Fibroblast of the aortic adventitia (primary cell): ENCODE measurements at places on chromosomes 12 and 14. TPM values are rescaled to one million over a fixed set of nuclear protein-coding genes. Genes with fewer than 3 reads are reported as not detected.

DNA sequence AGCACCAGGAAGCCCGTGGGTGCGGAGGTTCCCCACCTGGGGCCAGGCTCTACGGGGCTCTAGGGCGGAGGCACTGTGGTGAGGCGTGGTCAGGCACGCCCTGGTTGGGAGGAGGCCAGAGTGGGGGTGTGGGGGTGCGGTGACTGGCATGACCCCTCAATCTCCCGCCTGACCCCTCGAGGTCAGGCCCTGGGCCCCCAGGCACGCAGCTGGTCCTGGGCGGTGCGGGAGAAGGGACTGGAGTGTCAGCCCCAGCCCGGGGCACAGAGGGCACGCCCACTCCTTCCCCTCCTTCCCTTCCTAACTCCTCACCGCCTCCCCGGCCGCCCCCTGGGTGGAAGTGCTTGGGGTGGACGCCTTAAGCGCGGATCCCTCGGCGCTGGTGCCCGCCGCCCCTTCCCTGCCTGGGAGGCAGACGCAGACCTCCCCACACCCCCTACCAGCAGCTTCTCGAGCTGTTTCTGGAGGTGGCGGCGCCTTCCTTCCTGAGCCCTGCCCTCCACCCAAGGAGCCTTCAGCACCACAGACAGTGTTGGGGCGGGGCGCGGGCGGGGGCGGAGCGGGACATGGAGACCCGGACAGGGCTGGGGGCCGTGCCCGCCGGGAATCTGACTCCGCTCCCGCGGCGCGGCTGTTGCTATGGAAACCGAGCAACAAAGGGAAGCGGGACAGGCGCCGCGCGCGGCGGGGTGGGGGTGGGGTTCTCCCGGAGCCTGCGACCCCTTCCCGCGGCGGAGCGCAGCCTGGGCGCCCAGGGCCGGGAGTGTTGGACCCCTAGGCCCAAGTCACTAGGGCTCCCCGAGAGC lies 741 bp upstream of the CRIP2 start:
- peak; percentile 67 for DNase-seq

GRCh38 chr14:65850429-65851135 lies 438.1 kb downstream of the FUT8 start:
- DNase-seq, result no peak

GRCh38 chr12:125469683-125470082 lies 404.4 kb downstream of the AACS start:
- DNase-seq, result no peak

- no peak for DNase-seq
These were observed 12.7 kb downstream of the TEP1 start for GRCh38 chr14:20400589-20400964.

DNA sequence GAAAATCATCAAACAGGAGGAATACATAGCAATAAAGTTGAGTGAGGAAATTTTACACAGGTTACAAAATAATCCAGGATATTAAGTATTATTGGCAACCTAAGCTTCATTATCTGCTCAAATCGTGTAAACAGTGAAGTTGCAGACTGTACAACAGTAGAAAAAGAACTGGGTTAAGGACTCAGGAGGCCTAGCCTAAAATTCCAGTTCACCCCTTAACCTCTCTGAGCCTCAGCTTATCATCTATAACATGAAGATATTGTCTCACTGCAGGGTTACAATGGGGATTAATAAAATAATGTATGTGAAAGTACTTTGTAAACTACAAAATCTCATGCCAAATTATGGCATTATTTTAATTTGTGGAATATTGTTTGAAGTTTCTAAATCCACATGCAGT lies 26.0 kb downstream of the DDHD1 start:
- no peak for DNase-seq

DNA sequence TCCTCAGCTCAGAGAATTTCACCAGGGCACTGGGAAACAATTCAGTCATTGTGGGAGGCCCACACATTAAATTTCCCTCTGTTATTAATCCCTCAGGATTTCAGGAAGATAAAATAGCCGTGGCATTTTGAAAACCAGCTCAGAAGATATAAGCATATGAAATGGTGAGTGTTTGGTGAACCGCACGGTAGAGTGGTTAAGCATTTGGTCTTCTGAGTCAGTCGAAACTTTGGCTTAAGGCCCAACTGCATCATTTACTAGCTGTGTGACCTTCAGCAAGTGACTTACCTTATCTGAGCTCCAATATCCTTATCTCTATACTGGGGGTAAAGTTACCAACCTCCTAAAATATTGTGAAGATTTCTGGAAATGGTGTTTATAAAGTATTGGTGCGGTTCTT lies 5.2 kb upstream of the VRK1 start:
- DNase-seq, result no peak

DNA sequence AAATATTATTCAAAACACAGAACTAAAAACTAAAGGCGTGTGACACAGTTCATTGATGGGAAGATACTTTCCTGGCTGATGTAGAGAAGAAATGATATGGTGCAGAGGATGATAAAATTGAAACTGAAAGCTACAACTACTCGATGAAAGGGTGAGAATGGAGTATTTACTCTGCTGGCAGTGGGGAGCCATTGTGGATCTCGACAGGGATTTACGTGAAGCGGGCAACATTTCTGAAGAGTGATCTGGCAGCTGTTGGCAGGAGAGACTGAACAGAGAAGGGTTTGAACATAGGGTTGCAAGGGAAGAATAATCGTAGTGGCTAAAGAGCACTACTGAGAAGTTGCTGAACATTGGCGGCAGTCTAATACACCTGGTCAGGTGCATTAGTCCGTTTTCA lies 464.9 kb downstream of the PDZRN4 start:
- DNase-seq, result no peak

DNA sequence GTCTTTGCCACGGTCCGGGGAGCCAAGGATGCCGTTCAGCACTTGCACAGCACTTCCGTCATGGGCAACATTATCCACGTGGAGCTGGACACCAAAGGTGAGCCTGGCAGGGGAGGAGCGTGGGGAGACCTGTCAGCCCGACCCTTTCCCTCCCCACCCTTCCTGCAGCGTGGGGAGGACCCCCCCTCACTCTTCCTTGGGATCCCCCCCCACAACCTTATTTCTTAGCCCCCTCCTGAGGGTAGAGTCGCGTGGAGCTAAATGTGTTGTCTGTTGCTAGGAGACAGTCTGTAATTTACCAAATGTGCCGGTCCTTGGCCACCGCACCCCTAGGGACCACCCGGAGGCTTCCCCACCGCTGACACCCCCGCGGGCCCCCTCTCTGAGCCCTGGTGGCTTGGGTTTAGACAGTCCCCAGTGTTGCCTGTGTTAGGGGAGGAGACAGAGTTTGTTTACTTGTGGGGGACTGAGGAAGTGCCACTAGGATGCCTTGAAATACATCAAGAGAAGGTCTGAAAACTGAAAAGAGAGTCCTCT lies 2.3 kb downstream of the SETD1B start:
- no peak for DNase-seq

- peak; percentile 22 for DNase-seq
These were observed 45.0 kb downstream of the TRAFD1 start for GRCh38 chr12:112170376-112170775.

- DNase-seq, result no peak
These were observed 29.2 kb downstream of the TRIP11 start for GRCh38 chr14:92010644-92011043.

- DNase-seq, result peak; percentile 3
These were observed 82.1 kb downstream of the PLXNC1 start for GRCh38 chr12:94230357-94230905.

GRCh38 chr14:51081209-51081608 lies 13.7 kb downstream of the TRIM9 start:
- DNase-seq, result no peak

GRCh38 chr14:61211476-61212255 lies 69.5 kb downstream of the TMEM30B start:
- DNase-seq, result no peak

- DNase-seq, result no peak
These were observed 4.4 kb downstream of the C12orf54 start for GRCh38 chr12:48486679-48487078.

DNA sequence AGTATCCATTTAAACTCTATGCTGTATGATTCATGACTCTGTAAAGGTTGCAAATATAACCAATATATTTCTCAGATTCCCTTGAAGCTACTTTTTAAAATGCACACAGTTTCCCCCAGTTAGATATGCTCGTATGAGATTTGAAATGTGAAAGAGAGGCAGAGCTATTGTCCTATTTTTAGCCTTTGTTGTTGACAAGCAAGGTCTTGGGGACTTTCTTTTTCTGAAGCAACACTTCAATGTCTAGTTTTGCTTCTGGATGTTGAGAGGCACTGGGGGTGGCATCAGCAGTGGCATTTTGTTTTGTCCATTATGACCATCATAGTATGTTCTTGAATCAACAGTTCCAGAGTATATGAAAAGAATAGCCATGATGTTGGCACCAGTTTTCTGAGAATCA lies 63.4 kb downstream of the ASCL1 start:
- no peak for DNase-seq

- peak; percentile 37 for DNase-seq
These were observed 69.0 kb downstream of the DENND5B start for GRCh38 chr12:31521964-31522363.

- peak; percentile 53 for DNase-seq
These were observed 39.9 kb downstream of the MYO1H start for GRCh38 chr12:109387425-109388166.

- no peak for DNase-seq
These were observed 82.0 kb downstream of the VWF start for GRCh38 chr12:6042446-6042845.

GRCh38 chr12:65728848-65729793 lies 95.2 kb upstream of the HMGA2 start:
- no peak for DNase-seq

DNA sequence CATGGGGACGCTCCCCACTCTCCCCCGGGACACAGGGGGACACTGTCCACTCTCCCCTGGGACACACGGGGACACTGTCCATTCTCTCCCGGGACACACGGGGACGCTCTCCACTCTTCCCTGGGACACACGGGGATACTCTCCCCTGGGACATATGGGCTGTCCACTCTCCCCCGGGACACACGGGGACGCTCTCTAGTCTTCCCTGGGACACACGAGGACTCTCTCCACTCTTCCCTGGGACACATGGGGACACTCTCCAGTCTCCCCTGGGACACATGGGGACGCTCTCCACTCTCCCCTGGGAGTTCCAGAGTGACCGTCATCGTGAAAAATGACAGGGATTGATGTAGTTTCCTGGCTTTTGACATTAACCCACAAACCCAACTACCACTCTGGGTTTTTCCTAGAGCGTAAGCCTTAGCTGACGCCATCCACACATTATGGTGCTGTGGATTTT lies 3.0 kb upstream of the P2RX2 start:
- DNase-seq, result no peak

DNA sequence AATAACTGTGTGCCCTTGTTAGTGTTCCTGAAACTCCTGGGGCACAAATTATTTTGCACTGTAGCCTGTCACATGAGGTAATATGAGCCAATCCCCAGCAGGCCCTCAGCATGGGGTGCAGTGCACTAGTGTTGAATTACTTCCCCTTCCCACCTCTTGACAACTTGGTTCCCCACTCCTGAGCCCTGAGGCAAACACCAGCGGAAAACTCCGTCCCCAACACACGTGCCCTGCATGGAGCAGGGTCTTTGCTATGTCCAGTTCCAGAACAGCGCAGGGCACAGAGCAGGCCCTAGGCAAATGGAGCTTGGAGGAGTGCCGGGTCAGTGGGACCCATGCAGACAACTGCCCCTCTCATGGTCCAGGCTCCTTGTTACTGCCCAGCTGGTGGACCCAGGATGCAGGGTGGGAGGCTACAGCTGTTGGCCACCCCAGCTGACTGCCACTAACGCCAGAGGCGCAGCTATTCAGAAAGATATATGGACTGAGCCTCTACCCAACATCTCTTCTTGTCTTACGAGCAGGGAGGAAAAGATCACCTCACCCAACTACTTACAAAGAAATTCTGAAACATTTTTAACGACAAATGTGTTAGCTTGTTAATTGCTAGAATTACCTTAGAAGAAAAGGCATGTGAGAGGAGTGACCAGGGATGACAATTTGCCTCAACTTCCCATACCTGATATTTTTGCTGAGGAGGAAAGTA lies 71.6 kb downstream of the NT5DC3 start:
- DNase-seq, result no peak

GRCh38 chr12:102061096-102061559 lies 663 bp downstream of the WASHC3 start:
- DNase-seq, result peak; percentile 26

GRCh38 chr12:124369827-124370378 lies 75.0 kb downstream of the RFLNA start:
- no peak for DNase-seq

GRCh38 chr14:68409387-68409786 lies 383.5 kb downstream of the ZFP36L1 start:
- DNase-seq, result peak; percentile 43

DNA sequence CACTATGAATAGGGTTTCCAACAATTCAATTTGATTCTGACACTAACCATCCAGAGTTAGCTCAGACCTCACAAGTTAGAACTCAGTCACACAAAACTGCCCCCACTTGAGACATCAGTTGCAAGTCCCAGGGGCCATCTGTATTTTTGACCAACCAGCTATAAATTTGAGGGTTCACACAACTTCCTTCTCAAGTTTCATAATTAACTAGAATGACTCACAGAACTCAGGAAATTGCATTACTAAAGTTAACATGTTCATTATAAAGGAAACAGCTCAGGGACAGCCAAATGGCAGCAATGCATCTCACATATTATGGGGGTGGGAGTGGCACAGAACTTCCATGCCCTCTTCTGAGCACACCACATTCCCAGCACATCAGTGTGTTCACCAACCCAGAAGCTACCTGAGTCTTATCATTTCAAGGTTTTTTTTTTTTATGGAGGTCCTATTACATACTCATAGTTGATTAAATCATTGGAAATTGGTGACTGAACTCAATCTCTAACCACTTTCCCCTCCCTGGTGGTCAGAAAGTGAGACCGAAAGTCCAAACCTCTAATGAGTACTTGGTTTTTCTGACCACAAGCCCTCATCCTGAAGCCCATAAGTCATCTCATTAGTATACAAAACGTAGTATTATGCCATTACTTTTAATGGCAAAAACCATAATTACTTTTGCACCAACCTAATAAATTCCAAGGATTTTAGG lies 1721.5 kb upstream of the SEL1L start:
- DNase-seq, result no peak

- peak; percentile 97 for DNase-seq
These were observed 13.0 kb downstream of the PLEKHG6 start for GRCh38 chr12:6323340-6323994.

GRCh38 chr12:81759190-81760051 lies at the start of gene PPFIA2:
Gene PPFIA2, minus strand, starts transcription at chr12:81759350.
- DNase-seq, result peak; percentile 22

DCAF4 gene
- 20.6 and 21.1 TPM in 2 replicates for total RNA-seq

TAS2R9 gene
- 0.09 TPM in 1 of 2 replicates, not detected in the other for total RNA-seq

BEGAIN gene
- total RNA-seq, result 0.18 and 0.33 TPM in 2 replicates

NTN4 gene
- 8.7 and 71.8 TPM in 2 replicates for total RNA-seq

IL22 gene
- total RNA-seq, result not detected in 2 replicates

SLC2A14 gene
- total RNA-seq, result not detected in 2 replicates
